ENCODE measurements at places on chromosomes 7 and 10. TPM values are rescaled to one million over a fixed set of nuclear protein-coding genes. Genes with fewer than 3 reads are reported as not detected.

- no peak for DNase-seq
Measured at GRCh38 chr7:7327423-7327822, 145.1 kb downstream of the C1GALT1 start.

DNA sequence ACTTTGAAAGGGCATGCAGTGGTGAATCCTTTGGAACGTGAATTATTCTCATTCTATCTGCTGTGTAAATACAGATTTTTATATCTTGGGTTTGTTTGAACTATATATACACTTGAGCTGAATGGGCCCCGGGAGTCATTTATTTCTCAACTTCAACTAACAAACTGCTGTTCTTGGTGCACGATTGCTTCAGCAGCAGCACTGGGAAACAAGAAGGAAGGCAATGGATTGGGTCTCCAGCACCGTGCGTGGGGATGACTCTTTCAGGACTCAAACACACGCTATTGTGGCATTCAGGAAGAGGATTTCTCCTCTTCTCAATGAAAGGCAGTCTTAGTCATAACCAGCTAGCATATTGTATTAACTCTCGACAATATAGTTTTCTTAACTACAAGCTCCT, 226.0 kb upstream of the NFE2L3 start:
- DNase-seq, result no peak

GRCh38 chr10:74575191-74575720, 251.1 kb upstream of the KAT6B start:
- DNase-seq, result no peak

Gene AKR1C2
- 8.2 TPM for polyA plus RNA-seq

GRCh38 chr10:101225846-101226421, 3.3 kb downstream of the LBX1 start:
- DNase-seq, result no peak

Gene INHBA
- 28.1 TPM for polyA plus RNA-seq

- DNase-seq, result no peak
Measured at GRCh38 chr7:80330434-80330833, 181.4 kb downstream of the GNAT3 start.

DNA sequence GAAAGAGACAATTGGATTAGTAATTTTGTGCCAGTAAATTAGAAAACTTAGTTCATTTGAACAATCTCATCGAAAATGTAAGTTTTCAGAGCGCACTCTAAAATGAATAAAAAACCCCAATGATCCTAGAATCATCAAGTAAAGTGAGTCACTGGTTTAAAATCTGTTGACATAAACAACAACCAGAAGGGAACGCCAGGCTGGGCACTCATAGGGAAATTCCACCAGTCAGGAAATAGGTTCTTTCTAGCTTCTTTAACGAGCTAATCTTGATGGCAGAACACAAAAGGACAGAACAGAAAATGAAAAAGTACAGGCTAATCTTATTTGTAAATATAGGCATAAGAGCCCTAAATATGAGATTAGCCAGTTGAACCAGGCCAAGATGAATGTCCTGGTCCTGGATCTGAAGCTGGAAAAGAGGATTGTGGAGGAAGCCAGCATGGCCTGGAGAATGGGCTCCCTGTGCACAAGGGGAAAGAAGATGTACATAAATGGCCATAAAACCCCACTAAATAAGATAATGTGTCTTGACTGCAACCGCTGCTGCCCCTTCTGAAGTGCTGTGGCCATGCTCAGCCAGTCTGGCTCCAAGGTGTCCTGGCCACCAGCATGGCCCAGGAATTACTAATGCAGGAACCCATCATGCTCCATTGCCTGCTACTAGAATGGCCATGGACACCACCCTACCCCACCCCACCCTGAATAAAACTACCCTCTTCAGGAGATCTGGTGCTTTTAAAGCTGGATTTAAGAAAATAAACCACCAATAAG, 114.0 kb downstream of the WDFY4 start:
- no peak for DNase-seq

Gene CNTNAP2
- not detected for polyA plus RNA-seq

GRCh38 chr10:125689955-125690569, 7.1 kb upstream of the TEX36 start:
- DNase-seq, result no peak

Gene HOXA7
- polyA plus RNA-seq, result 5.3 TPM

Gene MIOS
- polyA plus RNA-seq, result 26.6 TPM

- no peak for DNase-seq
Measured at GRCh38 chr10:84539216-84539615, 210.8 kb downstream of the CCSER2 start.

- no peak for DNase-seq
Measured at GRCh38 chr10:80588546-80588945, 50.8 kb downstream of the SH2D4B start.

DNA sequence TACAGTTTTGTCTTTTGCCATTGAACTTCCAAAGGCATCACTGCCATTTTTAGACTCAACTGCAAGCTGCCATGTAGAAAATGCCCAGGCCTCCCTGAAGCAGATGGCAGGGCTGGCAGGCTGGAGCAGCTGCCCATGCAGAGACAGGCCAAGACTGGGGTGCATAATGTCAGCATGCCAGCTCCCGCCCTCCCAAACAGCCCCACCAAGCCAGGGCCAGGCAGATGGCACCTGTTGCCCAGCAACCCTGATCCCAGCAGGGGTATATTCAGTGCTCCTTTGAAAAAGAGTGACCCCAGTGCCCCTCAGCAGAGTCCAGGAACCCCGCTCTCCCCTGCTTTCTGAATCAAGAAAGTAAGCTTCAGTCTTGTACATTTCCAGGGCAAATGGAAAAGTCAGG, 32.6 kb downstream of the VSTM4 start:
- no peak for DNase-seq

Gene PYROXD2
- 20.3 TPM for polyA plus RNA-seq

- no peak for DNase-seq
Measured at GRCh38 chr10:69043931-69044531, 43.9 kb upstream of the SRGN start.

GRCh38 chr10:102632394-102633111, 11.7 kb upstream of the TRIM8 start:
- DNase-seq, result no peak

Gene PRR15
- not detected for polyA plus RNA-seq

Gene TMEM209
- 12.9 TPM for polyA plus RNA-seq

DNA sequence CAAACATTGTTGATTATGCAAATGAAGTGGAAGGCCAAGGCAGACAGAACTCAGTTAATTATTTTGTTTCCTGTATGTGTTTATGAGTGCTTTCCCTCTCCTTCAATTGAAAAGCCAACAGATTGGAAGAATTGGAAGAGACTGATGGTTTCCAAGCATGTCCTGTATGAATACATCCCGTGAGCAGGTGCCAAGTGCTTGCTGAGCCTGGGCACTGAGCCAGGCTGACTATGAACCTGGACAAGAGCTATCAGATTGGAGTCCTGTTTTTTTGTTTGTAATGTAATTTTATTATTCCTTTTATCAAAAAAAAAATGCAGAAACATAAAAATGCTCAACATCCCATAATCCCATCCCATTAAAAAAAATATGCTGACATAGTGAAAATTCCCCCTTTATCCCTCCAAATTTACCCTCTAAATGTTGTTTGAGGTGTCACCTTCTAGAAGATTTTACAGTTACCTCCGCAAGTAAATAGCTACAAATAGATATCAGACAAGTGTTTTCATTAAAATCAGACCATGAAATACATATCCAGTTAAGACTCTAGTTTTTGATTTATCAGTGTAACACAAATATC, 449.5 kb downstream of the GRID1 start:
- no peak for DNase-seq

Gene TLL2
- 0.01 TPM for polyA plus RNA-seq

GRCh38 chr10:77031531-77032187, 605.9 kb downstream of the KCNMA1 start:
- no peak for DNase-seq

Gene SYCE1
- not detected for polyA plus RNA-seq

- DNase-seq, result no peak
Measured at GRCh38 chr10:103202319-103202718, 9.2 kb upstream of the NT5C2 start.

DNA sequence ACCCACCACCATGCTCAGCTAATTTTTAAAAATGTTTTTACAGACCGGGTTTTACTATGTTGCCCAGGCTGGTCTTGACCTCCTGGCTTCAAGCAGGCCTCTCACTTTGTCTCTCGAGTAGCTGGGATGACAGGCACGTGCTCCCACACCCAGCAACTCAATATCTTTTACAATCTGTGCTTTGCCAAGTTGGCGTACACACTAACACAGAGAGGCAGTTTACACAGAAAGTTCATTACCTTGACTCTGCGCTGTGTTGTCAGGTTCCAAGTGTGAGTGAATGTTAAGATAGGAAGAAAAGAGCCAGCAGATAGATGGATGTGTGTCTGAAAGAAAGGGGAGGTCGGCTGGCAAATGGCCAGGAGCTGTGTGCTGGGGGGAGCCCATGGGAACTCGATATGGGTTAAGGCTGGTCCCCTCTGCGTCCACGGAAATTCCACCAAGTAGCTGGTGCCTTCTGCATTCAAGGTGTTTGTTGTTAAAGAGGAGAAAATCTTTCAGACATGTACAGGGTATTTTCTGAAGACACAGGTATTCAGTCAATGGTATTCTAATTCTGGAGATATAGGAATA, 299.8 kb downstream of the CAMK1D start:
- DNase-seq, result no peak

DNA sequence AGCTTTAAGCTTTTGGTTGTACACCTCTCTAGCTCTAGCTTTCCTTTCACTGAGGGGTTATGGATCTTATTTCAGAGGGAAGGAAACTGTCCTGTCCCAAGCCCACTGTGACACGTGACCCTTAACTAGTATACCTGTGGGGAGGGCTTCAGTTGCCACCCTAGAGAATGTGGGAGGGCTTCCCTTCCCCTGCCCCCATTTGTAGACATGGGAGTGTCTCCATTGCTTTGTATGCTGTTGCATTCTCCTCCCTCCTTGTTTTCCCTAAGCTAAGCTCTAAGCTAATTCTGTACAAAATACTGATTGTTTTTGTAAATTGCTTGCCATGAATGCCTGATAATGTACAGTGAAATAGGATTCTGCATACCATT, 11.2 kb downstream of the LUC7L2 start:
- no peak for DNase-seq

GRCh38 chr10:73228247-73228646, 18.8 kb downstream of the DNAJC9 start:
- DNase-seq, result no peak

Gene SLC25A13
- 17.3 TPM for polyA plus RNA-seq

GRCh38 chr7:156074084-156074483, 261.8 kb upstream of the SHH start:
- DNase-seq, result no peak

GRCh38 chr7:99309111-99309510, 16.6 kb upstream of the ARPC1A start:
- DNase-seq, result no peak

GRCh38 chr7:112529521-112529920, 48.7 kb downstream of the LSMEM1 start:
- DNase-seq, result no peak

GRCh38 chr10:32000937-32001336, 55.3 kb downstream of the KIF5B start:
- DNase-seq, result no peak

- DNase-seq, result no peak
Measured at GRCh38 chr7:24384362-24385030, 100.5 kb downstream of the NPY start.

DNA sequence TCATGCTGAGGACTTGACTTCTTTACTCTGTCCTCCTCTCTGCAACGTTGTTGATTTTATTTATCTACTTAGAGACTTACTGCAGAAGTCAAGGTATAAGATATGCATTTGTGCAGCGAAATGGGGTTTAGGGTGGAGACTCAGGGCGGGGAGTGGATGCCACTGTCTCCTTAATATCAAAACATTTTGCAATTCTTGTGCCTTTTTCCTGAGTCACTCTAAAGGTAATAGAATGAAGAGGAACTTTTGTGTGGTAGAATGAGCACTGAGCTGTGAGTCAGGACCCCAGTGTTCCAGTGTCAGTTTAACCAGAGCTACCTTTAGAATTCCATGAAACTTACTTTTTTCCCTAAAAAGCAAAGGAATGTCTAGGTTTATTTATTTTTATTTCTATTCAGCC, 78.2 kb downstream of the VTI1A start:
- DNase-seq, result no peak

DNA sequence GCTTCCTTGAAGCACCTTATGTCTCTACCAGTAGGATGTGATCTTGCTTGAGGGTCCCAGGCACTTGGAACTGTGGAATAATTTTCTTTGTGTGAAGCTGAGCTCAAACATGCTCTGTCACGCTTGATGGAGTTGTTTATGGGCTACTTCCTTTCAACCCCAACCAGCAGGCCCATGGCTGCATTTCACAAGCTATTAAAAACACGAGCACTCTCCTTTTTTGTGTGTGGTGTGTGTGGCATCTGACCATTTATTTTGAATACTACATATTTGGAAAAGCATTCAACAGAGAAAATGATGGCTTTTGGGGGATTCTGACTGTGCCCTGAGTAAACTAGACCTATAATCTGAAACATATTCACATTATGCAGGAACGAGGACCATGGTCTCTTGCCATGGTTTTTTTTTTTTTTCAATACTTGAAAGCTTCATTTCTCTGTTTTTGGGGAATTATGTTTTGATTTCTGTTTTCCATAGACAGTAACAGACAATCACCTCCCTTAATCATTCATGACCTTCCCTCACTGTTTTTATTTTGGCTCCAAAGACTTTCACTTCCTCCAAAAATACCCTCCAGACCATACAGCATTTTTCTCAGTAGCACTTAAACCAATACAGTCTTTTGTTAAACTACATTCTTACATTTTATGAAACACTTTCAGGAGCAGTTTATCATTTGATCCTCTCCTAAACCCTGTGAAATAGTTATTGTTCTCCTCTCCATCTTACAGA, 233.6 kb upstream of the BMPER start:
- no peak for DNase-seq
